ENCODE measurements at places on chromosomes 12 and 14.

GRCh38 chr12:104865080-104865479, 93.0 kb downstream of the SLC41A2 start:
- DNase-seq = no peak

- DNase-seq = no peak
Observed at GRCh38 chr14:74950795-74951442, 4.5 kb downstream of the PGF start.

- DNase-seq = no peak
Observed at GRCh38 chr12:51171884-51172514, 936 bp downstream of the TFCP2 start.

DNA sequence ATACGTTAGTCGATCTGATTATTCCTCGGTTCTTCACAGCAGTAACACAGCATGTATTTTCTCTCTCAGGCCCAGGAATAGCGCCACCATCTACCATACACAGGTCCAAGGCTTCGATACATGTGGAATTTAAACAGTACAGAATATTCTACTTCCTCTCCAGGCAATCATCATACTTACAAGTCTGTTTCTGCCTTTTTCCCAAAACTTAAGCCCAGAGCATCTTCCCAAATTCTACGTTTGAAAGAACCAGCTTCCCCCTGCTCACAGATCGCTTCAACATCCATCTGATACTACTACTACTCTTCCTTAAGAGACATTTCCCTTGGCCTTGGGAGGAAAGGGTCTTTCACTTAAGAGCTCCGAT, 626 bp downstream of the TXNDC16 start:
- no peak for DNase-seq

GRCh38 chr12:66813137-66813892, 134.4 kb upstream of the GRIP1 start:
- DNase-seq = no peak

DNA sequence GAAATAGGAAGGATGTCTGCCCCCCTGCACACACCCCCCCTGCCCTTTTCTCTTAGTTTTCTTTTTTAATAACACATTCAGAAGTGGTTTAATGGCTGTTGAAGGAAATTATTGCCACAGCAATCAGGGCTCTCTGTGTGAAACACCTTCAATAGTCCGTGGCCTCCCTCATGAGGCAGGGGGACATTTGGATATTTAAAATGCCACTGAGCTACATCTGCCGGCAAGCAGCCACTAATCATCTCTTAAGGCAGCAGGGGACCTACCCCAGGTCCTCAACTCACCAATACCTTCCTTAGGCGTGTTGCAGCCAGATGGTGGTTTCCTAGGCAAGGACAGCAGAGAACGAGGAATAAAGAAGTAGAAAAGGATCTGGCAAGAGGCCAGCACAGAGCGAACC, 283.2 kb downstream of the TTC8 start:
- DNase-seq = no peak

GRCh38 chr12:98595243-98595988, 1.9 kb downstream of the SLC25A3 start:
- no peak for DNase-seq

GRCh38 chr12:24778486-24779304, 170.2 kb downstream of the BCAT1 start:
- no peak for DNase-seq

DNA sequence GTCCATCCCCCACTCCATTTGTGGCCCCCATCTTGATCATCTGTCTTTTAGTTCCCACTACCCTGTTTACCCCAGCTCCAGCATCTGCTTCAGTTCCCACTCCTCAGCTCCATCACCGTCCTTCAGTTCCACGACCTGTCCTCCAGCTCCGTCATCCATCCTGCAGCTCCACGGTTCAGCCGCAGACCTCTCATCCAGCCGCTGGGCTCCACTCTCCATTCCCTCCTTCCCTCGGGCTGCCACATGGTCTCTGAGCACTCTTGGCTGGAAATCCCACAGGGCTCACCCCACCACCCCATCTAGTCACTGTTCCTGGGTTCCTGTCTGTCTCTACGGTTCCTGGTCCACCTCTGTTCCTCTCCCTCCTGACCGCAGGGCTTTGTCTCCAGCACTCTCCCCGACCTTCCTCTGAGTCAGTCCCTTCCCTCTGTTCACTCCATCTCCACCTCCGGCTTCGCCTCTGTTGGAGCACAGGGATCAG, 3.3 kb upstream of the P3H3 start:
- no peak for DNase-seq

GRCh38 chr14:102187044-102187443, 47.3 kb downstream of the WDR20 start:
- no peak for DNase-seq

DNA sequence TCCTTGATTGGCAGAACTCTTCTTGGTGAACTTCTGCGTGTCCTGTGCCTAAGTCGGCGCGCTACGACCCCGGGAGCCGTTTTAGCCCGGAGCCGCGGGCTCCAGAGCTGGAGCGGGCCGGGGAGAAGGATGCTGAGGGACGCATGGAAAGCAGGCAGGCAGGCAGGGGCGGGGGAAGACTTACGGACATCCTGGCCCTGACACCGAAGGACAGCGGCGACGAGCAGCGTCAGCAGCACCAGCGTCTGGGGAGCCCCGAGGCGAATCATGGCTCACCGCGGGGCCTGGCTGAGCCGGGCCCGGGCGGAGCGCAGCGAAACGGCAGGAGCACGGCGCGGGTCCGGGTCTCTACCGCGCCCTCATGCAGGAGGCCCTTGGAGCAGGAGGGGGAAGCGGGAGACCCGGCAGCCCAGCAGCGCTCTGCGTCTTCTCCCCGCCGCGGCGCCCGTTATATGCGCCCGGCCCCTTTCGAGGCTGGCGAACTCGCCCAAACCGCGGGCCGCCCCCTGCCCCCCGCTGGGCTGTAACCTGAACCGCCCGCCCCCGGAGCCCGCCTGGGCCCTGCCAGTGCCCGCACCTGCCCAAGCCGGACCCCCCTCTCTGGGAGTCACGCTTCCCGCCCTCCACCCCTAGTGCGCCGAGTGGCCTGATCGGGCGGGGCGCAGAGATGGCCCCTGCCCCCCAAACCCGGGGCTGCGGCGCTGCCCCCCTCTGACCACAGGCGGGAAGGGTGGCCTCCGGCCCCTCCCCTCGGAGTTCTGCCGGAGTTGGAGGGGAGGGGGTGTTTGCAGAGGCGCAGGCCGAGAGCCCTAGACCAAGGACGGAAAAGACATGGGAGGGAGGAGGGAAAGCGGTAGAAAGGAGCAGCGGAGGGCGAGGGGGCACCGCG, at the start of gene COL2A1:
COL2A1 (minus strand) TSS at position 424 of the 889 bp plus-strand sequence; CDS start at position 269, 155 bp downstream.
- DNase-seq = no peak

DNA sequence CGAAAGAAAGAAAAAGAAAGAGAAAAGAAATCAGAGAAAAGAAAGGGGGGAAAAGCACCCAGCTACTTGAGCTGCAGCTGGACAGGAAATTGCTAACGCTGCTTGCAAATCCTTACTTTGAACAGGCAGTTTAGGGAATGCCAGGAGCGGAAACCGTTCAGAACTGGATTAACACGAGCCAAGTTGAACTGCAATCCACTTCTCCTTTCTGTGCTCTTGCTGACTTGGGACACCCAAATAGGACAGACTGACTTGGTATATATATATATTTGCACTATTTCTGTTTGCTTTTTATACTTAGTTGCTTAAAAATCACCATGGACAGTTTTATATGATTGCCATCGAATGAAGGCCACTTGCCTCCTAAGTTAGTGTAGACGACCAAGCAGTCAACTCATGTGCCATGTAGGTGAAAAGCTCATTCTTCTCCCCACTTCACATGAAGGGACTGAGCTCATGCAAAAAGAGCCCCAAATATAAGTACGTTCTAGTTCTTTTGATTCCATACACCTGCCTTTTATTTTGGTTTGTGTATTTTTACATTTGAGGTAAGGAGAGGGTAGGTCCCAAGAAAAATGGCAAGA, 5.5 kb downstream of the DUSP6 start:
- DNase-seq = no peak
